ENCODE measurements at places on chromosomes 5 and 9. TPM values are rescaled to one million over a fixed set of nuclear protein-coding genes. Genes with fewer than 3 reads are reported as not detected.

The RECK gene
- total RNA-seq, result 14.7 TPM

The PCDHB13 gene
- total RNA-seq, result 0.65 TPM

The KIF20A gene
- total RNA-seq, result 52.6 TPM

The CTSL gene
- 186 TPM for total RNA-seq

The SLC45A2 gene
- total RNA-seq, result not detected

The FGF1 gene
- total RNA-seq, result not detected

The MEIKIN gene
- not detected for total RNA-seq

The SLC22A4 gene
- 3.6 TPM for total RNA-seq

The C6 gene
- total RNA-seq, result not detected

The ZNF462 gene
- 0.46 TPM for total RNA-seq

The TSSK1B gene
- not detected for total RNA-seq

The C5orf34 gene
- 6.7 TPM for total RNA-seq

The LCN12 gene
- total RNA-seq, result not detected

The AQP3 gene
- 0.61 TPM for total RNA-seq

Measured in epithelial cell of umbilical artery (primary cell).